Activated CD8-positive, alpha-beta memory T cell treated with anti-CD3 and anti-CD28 coated beads, Interleukin-2, amount 50 U/mL, for 4 hours (primary cell): ENCODE measurements at places on chromosomes 7 and 10.

DNA sequence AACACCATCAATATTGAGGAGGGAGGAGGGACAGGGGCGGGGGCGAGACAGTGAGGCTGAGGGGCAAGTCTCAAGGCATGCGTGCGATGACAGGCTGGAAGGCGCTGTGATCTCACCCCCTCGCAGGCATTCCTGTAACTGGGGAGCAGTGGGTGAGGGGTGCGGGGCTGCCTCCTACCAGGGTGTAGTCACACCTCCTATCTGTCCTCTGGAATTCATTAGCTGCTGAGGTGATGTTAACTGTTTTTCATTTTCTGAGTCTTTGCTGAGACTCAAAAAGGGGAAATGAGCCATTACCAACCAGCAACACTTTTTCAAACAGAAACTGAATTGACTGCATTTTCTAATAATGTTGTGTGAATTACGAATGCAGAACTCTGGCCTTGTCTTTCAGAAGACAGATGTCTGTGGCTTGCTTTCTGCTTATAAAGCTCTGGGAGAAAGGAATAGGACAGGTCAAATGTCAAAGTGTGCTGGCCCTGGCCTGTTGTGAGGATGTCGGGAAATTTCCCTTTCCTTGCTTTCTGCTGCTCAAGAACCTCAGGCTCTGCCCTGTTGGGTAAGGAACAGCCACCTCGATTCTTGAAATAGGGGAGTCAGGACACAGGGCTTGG, 23.7 kb upstream of the CDH23 start:
- DNase-seq: no peak

DNA sequence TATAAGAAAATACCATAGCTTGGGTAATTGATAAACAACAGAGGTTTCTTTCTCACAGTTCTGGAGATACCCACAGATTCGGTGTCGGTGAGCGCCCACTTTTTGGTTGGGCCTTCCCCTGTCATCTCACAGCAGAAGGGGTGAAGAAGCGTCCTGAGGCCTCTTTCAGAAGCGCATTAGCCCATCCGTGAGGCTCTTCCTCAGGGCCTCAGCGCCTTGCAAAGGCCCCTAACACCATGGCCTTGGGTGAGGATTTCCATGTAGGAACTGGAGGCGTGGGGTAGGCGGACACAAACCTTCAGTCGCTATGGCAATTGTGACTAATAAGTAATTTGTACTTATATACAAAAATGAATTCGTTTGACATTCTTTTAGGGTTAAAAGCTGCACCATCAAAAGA, 316.0 kb downstream of the PTPRN2 start:
- no peak for DNase-seq

- DNase-seq: no peak
These were observed 16.0 kb upstream of the HK1 start for GRCh38 chr10:69262292-69262751.

GRCh38 chr7:28211006-28211405, 30.4 kb upstream of the JAZF1 start:
- no peak for DNase-seq

GRCh38 chr7:44236333-44236728, 35.6 kb downstream of the YKT6 start:
- no peak for DNase-seq

GRCh38 chr10:29658984-29659965, 24.5 kb upstream of the SVIL start:
- DNase-seq: peak; percentile 59

GRCh38 chr7:41911792-41912191, 208.9 kb upstream of the INHBA start:
- DNase-seq: no peak

- DNase-seq: no peak
These were observed 68.9 kb downstream of the MYOF start for GRCh38 chr10:93413252-93413689.

DNA sequence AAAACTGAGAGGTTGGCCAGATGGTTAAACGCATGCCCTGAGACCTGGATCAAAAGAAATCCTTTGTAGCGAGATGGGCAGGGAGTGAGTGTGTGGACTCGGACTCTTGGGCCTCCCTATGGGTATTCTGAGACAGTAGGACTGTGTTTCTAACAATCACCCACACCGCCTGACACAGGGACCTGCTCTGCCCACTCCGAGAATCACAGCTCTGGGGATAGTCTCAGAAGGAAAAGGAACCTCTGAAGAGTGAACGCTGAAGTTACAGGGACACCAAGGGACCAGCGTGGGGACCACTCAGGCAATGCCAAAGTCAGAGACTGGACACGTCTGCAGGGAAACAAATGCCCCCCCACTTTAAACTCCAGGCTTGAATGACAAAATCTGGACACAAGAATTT, 242.1 kb upstream of the TCERG1L start:
- DNase-seq: no peak

GRCh38 chr7:149414171-149414570, 46.7 kb downstream of the ZNF777 start:
- DNase-seq: no peak

DNA sequence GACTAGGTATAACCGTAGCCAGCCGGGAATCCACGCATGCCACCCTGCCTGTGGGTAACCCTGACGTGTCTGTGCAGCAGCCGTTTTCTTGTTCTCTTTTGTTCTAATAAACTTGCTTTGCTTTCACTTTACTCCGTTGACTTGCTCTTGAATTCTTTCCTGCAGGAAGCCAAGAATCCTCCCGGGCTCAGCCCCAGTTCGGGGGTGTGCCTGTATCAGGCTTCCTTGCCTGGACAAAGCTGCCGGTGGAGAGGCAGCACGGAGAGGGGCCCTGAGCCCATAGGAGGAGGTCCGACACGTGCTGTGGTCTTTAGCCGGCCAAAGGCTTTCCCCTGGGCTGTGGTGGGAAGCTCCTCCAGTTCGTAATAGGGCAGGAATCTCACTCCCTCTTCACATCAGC, 256.5 kb upstream of the PPP2R2D start:
- DNase-seq: no peak

DNA sequence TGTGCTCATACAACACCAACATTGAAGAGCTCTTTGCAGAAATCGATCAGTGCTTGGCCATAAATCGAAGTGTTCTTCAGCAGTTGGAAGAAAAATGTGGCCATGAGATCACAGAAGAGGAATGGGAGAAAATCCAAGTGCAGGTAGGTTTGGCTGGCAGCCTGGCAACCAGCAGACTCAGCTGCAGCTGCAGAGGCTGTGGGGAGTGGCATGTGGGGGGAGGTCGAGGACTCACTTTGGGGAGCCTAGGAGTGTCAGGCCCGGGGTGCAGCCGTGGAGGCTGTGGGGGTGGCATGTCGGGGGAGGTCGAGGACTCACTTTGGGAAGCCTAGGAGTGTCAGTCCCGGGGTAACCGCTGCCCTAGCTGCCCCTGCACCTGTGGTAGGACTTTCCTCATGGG, 35.1 kb downstream of the RNF32 start:
- DNase-seq: no peak

- no peak for DNase-seq
These were observed 53.8 kb upstream of the SEC61G start for GRCh38 chr7:54812756-54813322.

DNA sequence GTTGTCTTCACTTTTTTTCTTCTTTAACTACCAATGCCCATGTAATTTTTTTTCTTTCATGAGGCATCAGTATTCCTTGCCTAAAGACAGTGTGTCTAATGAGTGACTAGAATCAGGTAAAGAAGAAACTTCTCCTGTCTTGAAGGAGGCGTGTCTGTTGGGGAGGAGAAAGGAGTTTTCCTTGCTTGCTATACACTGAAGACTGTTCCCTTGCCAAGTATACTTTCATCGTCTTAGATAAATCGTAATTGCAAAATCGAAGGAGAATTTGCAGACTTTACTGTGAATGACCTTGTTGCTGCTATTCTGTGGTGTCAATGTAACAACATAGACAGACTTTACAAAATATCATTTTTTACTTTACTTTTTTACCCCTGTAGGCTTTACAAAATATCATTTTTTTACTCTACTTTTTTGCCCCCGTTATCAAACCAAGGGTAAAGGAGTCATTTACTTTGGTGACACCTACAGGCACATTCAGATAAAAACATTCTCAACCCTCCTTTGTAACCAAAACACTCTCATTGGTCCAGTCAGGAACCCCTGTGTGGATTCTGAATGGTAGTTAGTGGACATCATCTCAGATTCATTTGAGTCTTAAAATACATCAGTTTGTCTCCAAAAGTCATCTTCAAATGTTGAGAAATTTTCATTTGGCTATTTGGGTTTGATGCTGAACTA, 232.4 kb downstream of the AHR start:
- no peak for DNase-seq

GRCh38 chr10:103763374-103764202, 91.8 kb downstream of the SH3PXD2A start:
- DNase-seq: no peak

DNA sequence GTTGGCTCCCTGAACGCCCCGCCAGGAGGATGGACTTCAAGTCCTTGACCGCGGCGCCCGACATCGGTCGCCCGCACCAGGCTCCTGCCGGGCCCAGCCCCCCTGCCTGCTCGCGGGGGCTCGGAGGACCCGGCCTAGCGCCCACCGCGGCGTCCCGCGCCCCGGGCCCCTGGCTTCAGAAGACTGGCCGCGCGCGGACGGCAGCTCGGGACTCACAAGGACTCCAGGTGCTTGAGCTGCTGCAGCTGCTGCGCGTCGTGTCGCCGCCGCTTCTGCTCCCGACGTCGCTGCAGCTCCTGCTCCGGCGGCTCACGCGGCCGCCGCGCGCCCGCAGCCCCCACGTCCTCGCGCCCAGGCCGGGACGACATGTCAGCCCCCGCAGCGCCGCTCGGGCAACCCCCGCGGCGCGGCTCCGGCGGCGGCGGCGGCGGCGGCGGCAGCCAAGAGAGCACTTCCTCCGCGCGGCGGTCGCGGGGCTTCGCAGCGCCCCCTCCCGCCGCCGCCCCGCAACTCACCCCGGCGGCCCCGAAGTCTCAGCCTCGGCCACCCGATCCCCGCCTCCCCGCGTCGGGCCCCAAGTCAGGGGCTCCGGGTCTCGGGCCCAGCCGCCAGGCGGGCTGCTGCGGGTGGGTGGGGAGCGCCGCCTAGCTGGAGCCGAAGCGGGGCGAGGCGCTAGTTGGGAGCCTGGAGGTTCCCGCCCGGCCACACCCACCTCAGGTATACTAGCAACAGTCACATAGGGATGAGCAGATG, at the start of gene RP9:
TSS of gene RP9 (minus strand) at position 400 of the 753 bp plus-strand sequence. CDS start at position 368, 32 bp downstream.
- peak; percentile 76 for DNase-seq

DNA sequence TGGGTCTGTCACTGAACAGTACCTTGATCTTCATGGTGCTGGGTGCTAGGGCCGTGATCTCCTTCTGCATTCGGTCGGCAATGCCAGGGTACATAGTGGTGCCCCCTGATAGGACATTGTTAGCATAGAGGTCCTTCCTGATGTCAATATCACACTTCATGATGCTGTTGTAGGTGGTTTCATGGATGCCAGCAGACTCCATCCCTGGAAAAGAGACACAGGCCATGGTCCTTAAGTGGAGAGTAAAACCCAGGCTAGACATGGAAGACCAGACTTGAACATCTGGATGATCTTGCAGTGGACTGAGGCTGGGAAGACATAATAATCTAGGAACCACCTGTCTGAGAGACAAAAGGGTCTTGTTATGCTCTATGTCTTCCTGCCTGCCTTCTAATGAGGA, 14.5 kb downstream of the ACTA2 start:
- no peak for DNase-seq

GRCh38 chr7:1324028-1324900, 91.6 kb downstream of the UNCX start:
- DNase-seq: no peak

- DNase-seq: no peak
These were observed 17.2 kb downstream of the SGPL1 start for GRCh38 chr10:70832852-70833528.

DNA sequence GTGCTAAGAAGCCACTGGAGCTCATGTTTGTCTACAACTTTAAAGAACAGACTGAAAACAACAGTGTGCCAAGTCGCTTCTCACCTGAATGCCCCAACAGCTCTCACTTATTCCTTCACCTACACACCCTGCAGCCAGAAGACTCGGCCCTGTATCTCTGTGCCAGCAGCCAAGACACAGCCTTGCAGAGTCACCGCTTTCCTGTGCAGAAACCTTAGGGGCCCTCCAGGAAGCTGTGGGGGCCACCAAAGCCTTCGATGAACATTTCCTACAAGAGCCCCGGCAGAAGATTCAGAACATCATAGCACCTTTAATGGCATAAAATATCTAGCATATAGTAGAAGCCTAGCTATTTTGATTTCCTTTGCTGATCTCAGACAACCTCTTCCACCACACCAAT, 88.0 kb upstream of the PRSS58 start:
- DNase-seq: no peak

GRCh38 chr10:7857262-7857661, 39.0 kb downstream of the TAF3 start:
- DNase-seq: no peak
